Endothelial cell (in vitro differentiated cells): ENCODE measurements at places on chromosomes 6 and 20.

DNA sequence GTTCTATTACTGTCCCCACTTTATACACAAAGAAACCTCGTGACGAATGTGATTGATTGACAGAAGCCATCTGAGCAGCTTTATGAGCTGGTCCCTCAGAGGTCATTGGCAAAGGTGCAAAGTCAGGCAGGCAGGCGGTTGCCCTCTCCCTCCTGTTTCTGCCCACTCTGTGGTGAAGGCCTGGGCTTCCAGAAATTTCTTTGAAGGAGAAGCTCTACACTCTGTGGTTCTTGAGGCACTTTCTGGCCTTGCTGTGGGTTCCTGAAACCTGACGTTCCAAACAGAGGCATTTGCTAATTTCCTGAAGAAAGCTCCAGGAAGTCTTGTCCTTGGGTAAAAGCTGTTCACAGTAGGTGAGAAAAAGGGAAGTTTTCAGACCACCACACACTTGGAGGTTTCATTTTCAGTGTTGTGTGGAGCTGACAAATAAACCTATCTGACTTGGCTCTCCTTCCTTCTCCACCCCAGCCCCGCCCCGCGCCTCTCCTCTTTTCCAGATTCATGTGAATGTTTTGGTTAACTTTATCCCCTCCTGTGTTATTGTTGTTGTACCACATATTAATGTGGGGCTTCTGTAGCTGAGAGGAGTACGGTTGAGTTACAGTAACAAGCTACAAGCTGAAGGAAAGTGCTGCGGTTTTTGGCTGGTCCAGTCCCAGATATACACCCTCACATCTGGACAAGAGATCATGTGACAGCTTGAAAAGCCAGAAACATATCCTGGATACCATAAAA is 274.1 kb downstream of the CLIC5 start:
- no peak for DNase-seq

- DNase-seq: no peak
These were observed 94.0 kb downstream of the SHLD1 start for GRCh38 chr20:5844063-5844681.

- DNase-seq: no peak
These were observed 418.4 kb downstream of the CD109 start for GRCh38 chr6:74114428-74114827.

- DNase-seq: no peak
These were observed 38.9 kb upstream of the LAMP5 start for GRCh38 chr20:9475456-9475855.

- DNase-seq: peak; percentile 88
These were observed 11.2 kb downstream of the TLDC2 start for GRCh38 chr20:36886859-36887751.

- no peak for DNase-seq
These were observed 103.5 kb upstream of the HIVEP1 start for GRCh38 chr6:11908436-11909105.
